ENCODE measurements at places on chromosomes 12 and 14. TPM values are rescaled to one million over a fixed set of nuclear protein-coding genes. Genes with fewer than 3 reads are reported as not detected.

DNA sequence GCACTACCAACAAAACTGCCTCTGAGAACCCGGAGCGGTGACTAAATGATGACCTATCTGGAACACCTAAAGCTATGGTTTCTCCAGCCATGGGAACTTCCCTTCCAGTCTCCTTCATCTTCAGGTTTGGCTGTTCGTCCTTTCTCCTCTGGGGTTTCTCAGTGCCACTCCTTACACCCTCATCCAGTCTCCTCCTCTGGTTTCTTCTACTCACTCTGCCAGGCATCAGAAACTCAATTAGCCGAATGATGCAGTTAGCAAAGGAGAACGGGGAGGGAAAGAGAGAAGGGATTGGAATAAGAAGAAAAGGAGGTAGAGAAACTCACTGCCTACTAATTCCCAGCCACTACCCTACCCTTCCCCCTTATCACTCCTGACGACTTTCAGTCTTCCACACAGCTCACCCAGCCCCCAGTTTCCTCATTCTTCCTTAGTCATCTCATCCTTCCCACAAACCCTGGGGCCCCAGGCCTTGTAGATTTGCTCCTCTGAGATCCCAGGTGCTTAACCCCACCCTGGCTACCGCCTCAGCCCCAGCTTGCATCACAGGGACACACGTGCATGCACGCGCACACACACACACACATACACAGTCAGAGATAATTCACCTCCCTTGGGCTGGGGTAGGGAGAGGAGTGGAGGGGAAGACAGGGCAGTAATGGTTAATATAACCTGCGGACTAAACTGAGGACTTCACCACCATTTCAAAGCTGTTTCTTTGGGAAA lies 13.0 kb downstream of the FGD6 start:
- DNase-seq, result no peak

DNA sequence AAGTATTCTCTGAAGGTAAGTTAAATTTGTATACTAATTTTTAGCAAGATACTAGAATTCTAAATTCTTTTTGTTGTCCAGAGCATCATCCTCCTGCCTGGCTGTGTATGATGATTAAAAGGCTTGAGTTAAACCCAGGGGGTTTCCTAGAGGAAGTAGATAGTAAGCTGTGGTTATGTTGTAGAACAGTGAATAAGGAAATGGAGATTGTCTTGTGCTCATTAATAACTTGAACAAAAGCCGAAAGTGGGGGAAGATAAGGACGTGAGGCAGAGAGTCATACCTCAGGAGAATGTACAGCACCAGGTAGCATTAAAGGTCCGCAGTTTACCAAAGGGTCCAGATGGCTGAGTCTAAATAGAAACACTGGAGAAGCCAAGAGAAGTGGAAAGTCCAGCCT lies 42.0 kb downstream of the CKB start:
- no peak for DNase-seq

DNA sequence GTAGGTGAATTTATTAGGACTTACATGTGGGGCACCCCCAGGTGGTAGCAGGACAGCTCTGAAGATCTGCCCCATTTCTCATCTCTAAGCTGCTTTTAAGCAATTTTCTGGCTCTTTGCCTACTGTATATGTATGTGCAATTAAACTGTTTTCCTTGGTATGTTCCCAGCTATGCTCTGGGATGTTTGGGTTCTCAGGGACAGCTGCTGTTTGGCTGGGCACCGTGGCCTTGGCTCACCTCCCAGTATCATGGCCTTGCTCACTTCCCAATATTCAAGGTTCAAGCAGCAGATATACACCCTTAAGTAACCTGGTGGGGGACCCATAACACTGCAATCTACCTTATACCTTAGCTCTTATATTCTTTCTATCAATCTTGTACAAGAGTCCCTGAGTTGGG lies 53.7 kb upstream of the KITLG start:
- no peak for DNase-seq

DNA sequence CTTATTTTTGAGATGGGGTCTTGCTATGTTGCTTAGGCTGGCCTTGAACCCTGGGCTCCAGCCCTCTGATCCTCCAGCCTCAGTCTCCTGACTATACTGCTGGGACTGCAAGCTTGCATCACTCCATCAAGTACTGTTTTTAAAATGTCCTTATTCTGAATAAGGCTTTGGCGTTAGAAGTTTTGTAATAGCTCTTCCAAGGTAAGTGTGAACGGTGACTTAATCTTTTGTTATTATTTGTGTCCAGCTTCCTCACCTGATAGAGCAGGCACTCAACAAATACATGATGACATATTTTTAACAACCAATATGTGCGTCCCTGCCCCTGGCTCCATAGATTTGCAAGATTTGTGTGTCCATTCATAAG lies 1.4 kb downstream of the C1RL start:
- no peak for DNase-seq

RERGL gene
- 10.0 TPM for polyA plus RNA-seq
